GM23248 (cell line): ENCODE measurements at places on chromosomes 6 and 20.

- no peaks in the 10 kb centered on the region for H3K27me3 ChIP-seq
- peaks cover 38% of the 10 kb centered on the region for H3K4me1 ChIP-seq
- H3K4me3 ChIP-seq, result no peak overlapping the region
- H3K36me3 ChIP-seq, result peaks cover 3% of the 10 kb centered on the region; the same call in 1 of the 2 replicates
These were observed 1.3 kb upstream of the SDCBP2 start for GRCh38 chr20:1330075-1330830.

DNA sequence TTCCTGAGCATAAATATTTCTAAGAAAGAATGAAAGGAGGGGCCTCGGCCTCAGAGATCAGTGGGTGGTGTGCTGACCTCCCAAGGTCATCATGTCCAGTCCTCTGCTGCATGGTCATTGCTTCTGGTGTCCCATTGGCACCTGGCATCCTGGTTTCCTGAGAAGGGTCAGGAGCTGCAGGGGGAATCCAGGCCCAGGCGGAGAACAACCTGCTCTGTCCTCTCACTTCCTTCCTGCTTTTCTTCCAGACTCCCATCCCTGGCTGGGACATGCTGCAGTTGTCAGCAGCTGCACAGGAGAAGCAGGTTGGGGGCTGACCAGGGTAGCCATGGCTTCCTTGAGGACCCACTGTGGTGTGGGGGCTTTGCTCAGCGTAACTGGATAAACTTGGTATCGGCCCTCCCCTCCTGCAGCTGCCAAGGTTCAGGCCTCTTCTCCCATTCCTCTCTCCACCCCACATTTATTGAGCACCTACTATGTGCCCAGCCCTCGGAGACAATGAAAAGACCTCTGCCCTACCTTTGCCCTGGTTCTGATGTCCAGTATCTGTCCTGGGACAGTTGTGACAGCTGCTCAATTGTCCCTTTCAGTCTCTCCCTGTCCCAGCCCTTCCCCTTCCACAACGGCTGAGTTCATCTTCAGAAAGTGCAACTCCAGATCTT is 155.2 kb downstream of the CEBPB start:
- no peak overlapping the region for H3K4me3 ChIP-seq
- H3K27me3 ChIP-seq, result no peaks in the 10 kb centered on the region
- DNase-seq, result no peak
- peak overlapping the region; percentile 46 for H3K27ac ChIP-seq
- peaks cover 12% of the 10 kb centered on the region for H3K4me1 ChIP-seq

- H3K27me3 ChIP-seq, result no peaks in the 10 kb centered on the region
- no peak overlapping the region for H3K4me3 ChIP-seq
- H3K27ac ChIP-seq, result no peak overlapping the region
- H3K36me3 ChIP-seq, result no peaks in the 10 kb centered on the region
- DNase-seq, result no peak
- no peaks in the 10 kb centered on the region for H3K4me1 ChIP-seq
These were observed 52.3 kb downstream of the PLEKHG1 start for GRCh38 chr6:150651808-150652470.

DNA sequence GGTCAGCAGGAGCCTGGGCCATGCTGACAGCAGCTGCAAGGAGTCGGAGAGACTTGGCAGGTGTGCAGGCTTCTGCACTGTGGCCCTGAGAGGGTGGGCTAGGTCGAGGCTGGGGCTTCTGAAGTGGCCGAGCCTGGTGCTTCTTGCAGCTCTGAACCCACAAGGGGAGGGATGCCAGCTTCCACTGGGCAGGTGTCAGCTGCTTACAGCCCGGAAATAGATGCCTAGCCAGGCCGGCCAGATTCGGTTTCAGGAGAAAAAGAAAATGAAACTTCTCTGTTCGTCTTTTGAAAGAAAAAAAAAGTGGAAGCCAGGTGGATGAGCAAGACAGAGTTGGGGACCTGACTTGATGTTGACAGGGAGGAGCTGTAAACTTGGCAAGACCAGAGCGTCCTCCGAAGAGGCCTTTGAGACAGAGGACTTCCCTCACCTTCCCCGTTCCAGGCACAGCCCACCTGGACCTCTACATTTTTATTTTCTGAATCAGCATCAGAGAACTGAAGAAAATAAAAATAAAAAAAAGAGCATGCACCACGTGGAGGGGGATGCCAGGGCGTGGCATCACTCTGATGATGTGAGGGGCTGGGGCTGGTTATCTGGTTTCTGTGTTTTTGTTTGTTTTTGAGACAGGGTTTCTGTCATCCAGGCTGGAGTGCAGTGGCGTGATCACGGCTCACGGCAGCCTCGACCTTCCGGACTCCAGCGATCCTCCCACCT is at the start of gene ZBP1:
Gene ZBP1 (minus strand): TSS at position 153 of the 717 bp plus-strand sequence. CDS start 131 bp downstream, at position 22.
- peaks cover 7% of the 10 kb centered on the region; the same call in 1 of the 2 replicates for H3K4me1 ChIP-seq
- H3K27me3 ChIP-seq, result no peaks in the 10 kb centered on the region
- no peak for DNase-seq

GRCh38 chr20:54995553-54995952 is 520.2 kb downstream of the DOK5 start:
- no peak for DNase-seq
- no peak overlapping the region for H3K4me3 ChIP-seq
- no peaks in the 10 kb centered on the region for H3K4me1 ChIP-seq

DNA sequence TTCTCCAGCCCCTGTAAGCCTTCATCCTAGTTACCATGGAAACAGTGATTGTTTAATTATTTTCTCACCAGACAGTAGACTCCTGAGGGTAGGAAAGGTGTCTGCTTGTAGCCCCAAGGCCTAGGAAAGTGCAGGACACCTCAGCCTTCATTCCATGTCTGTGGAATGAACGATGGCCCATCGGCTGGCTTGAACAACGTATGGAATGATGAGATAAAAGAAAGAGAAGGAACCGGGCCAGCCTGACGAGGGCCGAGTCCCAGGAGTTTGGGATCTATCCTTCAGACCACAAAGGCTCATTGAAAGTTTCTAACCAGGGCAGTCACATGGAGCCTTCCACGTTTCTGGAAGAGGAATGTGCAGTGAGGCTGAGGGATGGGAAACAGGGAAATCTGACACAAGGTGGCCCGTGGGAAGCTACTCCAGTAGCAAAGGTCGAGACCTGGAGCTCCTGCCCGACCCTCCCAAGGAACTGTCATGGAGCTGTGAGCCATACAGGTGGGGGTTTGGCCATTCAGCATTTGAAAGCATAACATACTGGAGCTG is 46.1 kb downstream of the PRDM1 start:
- H3K4me1 ChIP-seq, result peaks cover 31% of the 10 kb centered on the region
- H3K4me3 ChIP-seq, result no peak overlapping the region
- DNase-seq, result no peak
- no peaks in the 10 kb centered on the region for H3K36me3 ChIP-seq

GRCh38 chr6:95866732-95867131 is 149.0 kb upstream of the FUT9 start:
- no peaks in the 10 kb centered on the region for H3K4me1 ChIP-seq
- H3K27ac ChIP-seq, result no peak overlapping the region
- DNase-seq, result no peak
- H3K27me3 ChIP-seq, result no peaks in the 10 kb centered on the region

DNA sequence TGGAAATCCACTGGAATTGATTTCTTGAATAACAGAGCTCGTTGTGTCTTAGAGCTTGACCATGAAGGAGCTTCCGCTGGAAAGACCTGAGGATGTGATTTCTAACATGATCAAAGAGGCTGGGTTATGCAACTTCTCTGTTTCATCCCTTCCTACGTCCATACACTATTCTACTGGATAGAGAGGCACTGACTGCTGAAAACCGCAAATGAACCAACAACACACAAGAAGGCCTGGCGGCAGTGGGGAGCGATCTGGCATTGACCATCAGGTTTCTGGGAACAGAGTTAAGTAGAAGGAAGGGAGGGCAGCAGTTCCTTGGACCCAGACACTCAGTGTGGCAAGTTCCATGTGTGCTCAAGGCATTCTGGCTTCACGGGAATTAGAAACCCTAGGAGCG is 13.3 kb downstream of the LRRN4 start:
- DNase-seq, result no peak
- H3K36me3 ChIP-seq, result peaks cover 29% of the 10 kb centered on the region
- no peaks in the 10 kb centered on the region for H3K27me3 ChIP-seq
- no peak overlapping the region for H3K4me3 ChIP-seq
- no peaks in the 10 kb centered on the region for H3K4me1 ChIP-seq

- H3K36me3 ChIP-seq, result no peaks in the 10 kb centered on the region
- no peak overlapping the region for H3K4me3 ChIP-seq
- no peak for DNase-seq
- no peaks in the 10 kb centered on the region for H3K27me3 ChIP-seq
- H3K27ac ChIP-seq, result no peak overlapping the region
- no peaks in the 10 kb centered on the region for H3K4me1 ChIP-seq
These were observed 23.2 kb upstream of the TXNDC5 start for GRCh38 chr6:7933794-7934193.

GRCh38 chr6:11217360-11218101 is 14.9 kb downstream of the NEDD9 start:
- no peaks in the 10 kb centered on the region for H3K36me3 ChIP-seq
- no peak overlapping the region for H3K4me3 ChIP-seq
- H3K27me3 ChIP-seq, result no peaks in the 10 kb centered on the region
- no peak overlapping the region for H3K27ac ChIP-seq
- peaks cover 15% of the 10 kb centered on the region for H3K4me1 ChIP-seq

DNA sequence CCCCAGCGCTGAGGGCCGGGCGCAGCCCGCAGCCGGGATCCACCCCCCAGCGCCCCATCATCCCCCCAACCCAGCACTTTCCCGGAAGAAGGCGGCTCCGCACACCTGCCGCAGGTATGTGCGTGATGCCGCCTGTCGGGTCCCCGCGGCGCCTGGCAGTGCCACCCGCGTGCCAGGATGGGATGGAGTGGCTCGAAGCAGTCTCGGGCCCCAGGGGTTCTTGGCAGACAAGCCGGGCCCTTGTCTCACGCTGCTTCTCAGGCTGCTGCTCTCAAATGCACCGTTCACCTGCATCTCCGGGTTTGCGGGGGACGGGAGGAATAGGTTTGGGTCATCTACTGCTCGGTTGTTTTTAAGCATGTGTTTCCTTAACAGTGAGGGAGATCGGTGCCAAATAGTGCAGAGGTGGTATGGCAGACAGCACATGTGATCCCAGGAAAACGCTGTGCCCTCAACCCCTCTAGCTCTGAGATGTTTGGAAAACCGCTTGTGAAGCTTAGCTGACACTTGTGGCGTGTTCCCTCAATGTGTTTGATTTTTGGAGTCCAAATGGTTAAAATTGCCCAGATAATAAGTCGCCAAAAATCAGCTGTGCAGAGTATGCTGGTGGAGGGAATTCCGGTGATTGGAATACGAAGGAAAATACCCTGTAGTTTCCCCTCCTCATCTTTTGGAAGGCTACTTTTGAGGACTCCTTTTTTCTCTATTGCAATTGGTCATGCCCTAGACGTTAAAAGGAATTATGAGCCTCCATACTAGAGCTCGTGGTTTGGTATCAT is 926 bp downstream of the MYLIP start:
- H3K27ac ChIP-seq, result no peak overlapping the region
- peaks cover 22% of the 10 kb centered on the region for H3K4me1 ChIP-seq
- H3K4me3 ChIP-seq, result peak overlapping the region; percentile 74
- H3K27me3 ChIP-seq, result peaks cover 49% of the 10 kb centered on the region

GRCh38 chr20:14711652-14712051 is 374.2 kb upstream of the FLRT3 start:
- peaks cover 13% of the 10 kb centered on the region for H3K4me1 ChIP-seq
- H3K27me3 ChIP-seq, result no peaks in the 10 kb centered on the region
- H3K4me3 ChIP-seq, result no peak overlapping the region
- no peak overlapping the region for H3K27ac ChIP-seq
- DNase-seq, result peak; percentile 13
- no peaks in the 10 kb centered on the region for H3K36me3 ChIP-seq

DNA sequence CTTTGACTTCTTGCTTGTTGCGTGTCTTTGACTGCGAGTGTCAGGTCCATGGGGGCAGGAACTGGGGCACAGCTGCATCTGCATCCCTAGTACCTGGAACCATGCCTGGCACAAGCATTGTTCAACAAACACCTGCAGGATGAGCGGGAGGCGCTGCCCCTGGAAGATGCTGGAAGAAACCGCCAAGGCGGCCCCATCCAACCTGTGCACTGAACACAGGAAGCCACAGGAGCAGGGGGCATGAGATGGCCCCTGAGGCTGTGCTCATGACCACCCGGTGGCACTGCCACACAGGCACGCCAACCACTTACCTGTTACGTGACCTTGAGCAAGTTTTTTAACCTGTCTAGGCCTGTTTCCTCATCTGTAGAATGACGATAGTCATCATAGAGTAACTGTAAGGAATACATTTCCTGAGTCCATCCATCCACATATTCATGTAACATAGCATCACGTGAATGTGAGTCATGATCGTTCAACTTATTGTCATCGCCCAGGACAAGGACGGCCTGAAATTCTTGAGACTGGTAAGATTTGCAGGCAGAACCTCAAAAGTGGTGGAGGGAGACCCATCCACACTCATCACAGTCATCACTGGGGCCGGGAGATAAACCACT is 374.2 kb downstream of the PREX1 start:
- H3K4me1 ChIP-seq, result no peaks in the 10 kb centered on the region
- no peaks in the 10 kb centered on the region for H3K36me3 ChIP-seq
- H3K27me3 ChIP-seq, result no peaks in the 10 kb centered on the region
- no peak overlapping the region for H3K4me3 ChIP-seq
- DNase-seq, result no peak
- no peak overlapping the region for H3K27ac ChIP-seq

- no peaks in the 10 kb centered on the region for H3K4me1 ChIP-seq
- no peak overlapping the region for H3K4me3 ChIP-seq
- peaks cover 6% of the 10 kb centered on the region; the same call in 1 of the 2 replicates for H3K36me3 ChIP-seq
- H3K27me3 ChIP-seq, result no peaks in the 10 kb centered on the region
- DNase-seq, result no peak
These were observed 38.3 kb downstream of the ENPP1 start for GRCh38 chr6:131846023-131846663.

DNA sequence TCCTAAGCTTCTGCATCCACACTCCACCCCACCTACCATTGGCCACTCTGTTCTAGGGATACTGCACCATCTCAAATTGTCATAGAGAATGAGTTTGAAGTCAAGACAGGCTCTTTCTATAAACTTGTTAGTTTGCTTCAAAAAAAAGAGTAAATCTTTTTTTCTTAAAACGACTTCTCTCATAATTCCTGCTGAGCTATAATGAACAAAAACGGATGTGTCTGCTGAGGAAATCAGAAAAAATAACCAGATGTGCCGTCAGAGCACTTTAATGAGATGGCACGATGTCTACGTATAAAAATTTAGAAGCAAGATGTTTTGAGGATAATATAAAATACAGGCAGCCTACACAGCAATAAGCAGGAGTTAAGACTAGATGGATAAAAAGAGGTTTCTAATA is 24.0 kb upstream of the DDO start:
- no peaks in the 10 kb centered on the region for H3K4me1 ChIP-seq
- DNase-seq, result no peak
- no peak overlapping the region for H3K27ac ChIP-seq
- no peaks in the 10 kb centered on the region for H3K36me3 ChIP-seq
- peaks cover 39% of the 10 kb centered on the region for H3K27me3 ChIP-seq

DNA sequence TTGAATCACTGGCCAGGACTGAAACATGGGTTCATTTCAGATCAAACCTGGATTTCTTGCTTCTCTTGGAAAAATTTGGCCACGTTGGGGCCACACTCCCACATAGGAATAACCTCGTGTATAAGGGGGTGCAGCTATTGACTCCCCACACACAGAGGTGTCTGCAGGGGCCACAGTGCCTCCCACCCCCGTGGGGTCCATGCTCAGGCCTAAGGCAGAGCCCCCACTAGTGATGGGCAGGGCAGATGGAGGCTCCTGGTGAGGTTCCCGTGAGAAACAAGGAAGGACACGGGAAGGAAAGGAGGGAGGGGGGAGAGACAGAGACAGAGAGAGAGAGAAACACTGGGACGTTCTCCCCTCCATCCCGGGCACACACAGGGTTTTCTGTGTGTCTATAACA is 230.5 kb downstream of the ERMARD start:
- DNase-seq, result no peak
- no peaks in the 10 kb centered on the region for H3K36me3 ChIP-seq
- H3K27ac ChIP-seq, result no peak overlapping the region
- no peak overlapping the region for H3K4me3 ChIP-seq
- H3K27me3 ChIP-seq, result no peaks in the 10 kb centered on the region; the same call in 1 of the 2 replicates

GRCh38 chr6:7502743-7503142 is 38.7 kb upstream of the DSP start:
- H3K4me3 ChIP-seq, result no peak overlapping the region
- no peak for DNase-seq
- H3K36me3 ChIP-seq, result no peaks in the 10 kb centered on the region
- no peaks in the 10 kb centered on the region for H3K27me3 ChIP-seq
- H3K4me1 ChIP-seq, result peaks cover 13% of the 10 kb centered on the region
